Cardiac septum (tissue), 1 donor: ENCODE measurements at places on chromosomes 5 and 9.
A peak's percentile ranks its signal among the peaks of the same experiment; 100 is the strongest.

- DNase-seq: no peak
Observed at GRCh38 chr9:2964470-2964869, 120.6 kb upstream of the PUM3 start.

DNA sequence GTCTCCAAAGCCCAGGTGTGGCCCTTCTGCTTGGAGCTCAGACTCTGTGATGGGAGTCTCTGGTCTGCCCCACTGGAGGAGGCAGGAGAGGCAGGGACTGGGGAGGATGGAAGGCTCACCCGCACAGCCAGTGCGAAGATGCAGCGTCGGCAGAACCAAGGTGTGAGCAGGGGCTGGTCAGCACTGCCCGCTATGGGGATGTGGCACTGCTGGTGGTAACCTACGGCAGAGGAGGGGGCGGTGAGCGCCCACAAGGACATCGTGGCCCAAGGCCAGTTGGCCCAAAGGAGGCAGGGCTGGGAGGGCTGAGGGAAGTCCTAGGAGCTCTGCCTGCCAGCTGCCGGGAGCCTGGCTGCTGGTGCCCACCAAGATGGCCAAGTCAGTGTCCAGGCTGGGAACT, 7.3 kb downstream of the PHF19 start:
- peak; percentile 73 for DNase-seq

DNA sequence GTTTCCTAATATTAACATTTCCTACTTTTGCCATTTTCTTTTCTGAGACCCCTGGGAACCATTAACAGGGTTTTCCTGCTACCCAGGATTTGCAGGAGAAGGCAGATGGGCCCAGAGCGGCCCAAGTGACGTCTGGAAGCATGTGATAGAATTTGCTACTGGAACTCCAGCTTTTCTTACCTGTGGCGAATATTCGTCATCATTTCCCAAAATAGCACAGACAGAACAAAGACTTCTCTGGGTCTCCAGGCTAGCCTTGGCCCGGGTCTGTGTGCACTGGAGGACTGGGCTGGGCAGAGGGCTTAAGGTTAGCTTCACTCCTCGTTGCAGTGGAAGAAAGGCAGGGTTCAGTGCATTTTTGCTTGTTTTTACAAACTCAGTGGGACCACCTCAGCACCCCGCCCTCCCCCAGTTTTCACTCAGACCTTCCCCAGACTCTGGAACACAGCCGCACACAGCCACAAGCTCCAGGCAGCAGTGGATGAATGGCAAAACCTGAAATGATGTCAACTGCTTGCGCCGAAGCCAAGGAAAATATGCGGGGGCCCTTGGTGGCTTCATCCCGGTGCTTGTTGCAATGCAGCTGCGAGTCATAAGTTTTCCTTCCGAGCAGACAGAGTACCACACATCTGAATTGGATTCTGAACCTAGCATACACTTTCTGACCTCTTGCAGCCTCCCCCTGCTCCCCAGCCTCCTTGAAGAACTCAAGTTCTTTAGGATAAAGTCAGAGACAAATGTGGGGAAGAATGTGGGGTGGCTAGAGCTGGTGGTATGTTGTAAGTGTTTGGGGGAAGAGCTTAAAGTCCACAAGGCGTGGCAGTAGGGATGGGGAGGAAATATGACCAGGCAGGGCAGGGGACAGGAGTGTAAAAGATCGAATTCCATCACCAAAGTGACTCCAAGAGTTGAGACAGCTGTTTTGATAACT, 586.0 kb downstream of the CCDC171 start:
- DNase-seq: no peak

DNA sequence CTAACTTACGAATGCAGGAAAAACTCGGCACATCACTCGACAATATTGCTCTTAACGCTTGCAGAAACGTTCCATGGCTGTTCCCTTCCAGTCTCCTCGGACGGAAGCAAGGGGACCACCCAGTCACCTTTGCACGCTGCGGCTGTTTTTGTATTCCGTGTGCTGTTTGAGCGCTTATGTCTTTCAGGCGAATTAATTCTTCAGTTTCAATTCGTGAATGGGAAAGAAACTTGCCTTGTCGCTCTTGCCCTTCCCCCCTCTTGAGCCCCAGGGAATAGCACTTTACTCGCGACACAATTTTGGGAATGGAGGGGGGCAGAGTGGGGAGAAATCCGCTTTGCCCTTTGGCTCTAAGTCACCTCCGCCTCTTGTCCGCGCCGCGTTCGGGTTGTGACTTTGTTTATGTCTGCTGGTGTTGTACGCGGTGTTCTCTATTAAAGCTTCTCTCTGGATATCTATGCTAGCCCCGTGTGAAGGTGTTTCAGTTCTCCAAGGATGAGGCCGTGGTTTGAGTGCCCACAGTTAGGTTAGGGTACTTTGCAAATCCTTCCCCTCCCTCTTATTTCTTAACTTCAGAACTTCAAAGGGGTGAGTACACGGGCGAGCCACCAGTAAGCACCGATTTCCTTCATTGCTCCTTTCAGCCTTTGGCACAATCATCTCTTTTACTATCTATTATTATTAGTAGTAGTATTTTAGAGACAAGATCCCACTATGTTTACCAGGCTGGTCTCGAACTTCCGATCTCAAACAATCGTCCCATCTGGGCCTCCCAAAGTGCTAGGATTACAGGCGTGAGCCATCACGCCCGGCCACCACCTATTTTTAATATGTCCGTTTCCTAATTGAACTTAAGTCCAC, 2.7 kb downstream of the FOXB2 start:
- no peak for DNase-seq

- no peak for DNase-seq
Observed at GRCh38 chr5:28957450-28957849, 1919.1 kb upstream of the CDH9 start.

DNA sequence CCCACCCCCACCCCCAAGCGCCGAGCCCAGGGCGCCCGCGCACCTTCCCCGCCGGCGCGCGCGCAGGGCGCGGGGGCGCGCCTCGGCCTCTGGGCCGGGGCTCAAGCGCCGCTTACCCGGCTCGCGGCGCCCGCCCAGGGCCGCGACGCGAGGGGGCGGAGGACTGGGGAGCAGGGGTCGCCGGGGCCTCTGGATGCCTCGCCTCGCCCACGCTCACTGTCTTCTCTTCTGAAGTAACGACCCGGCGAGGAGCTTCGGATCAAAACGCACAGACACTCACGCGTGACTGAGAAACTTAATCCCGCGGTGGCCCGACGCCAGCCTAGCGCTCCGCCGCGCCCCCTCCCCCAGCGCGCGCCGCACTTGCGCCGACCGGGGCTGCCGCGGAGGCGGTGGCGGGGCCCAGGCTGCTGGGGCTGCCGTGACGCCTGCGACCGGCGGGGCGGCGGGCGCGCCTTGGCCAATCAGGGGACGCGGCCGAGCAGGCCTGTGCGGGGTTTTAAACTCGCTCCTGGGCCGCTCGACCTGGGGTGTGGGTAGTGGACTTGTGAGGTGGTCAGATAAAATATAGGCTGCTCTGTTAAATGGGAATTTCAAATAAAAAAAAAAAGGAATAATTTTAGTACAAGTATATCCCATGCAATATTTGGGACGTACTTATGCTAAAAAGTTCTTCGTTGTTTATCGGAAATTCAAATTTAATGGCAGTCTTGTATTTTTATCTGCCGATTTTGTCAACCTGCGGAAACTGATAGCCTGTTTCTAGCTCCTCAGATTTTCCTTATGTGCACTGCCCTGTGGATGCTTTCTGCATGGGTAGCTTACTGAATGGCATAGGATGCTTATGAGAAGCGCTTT, at the start of gene MPDZ:
MPDZ (minus strand) TSS at position 409 of the 858 bp plus-strand sequence. CDS start 29,377 bp downstream, outside the sequence.
- DNase-seq: peak; percentile 82

- no peak for DNase-seq
Observed at GRCh38 chr5:35799753-35800152, 56.9 kb upstream of the IL7R start.

DNA sequence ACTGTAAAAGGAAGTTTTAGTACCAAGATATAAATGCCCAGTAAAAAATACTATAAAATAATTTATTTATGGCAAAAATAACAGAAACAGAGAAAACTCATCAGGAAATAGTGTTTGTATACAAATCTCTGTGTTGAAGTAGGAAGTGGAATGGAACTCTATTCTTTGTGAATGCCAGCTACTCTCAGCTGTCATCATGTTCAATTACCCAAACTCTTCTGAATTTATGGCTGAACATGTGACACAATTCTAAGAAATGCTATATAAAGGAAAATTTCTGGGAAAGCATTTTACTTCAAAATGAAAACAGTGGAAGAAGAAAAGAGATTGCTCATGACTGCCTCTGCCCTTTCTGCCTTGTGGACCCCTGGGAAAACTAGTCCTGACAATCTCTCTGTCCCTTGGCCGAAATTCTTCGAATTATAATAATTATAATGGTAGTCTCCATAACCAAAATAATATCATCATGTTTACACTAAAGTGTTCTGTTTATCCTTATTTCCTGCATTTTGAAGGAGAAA, 522.3 kb upstream of the ST8SIA4 start:
- DNase-seq: no peak
